Lung (tissue), 17 donors: ENCODE measurements at places on chromosomes 12 and 14. TPM values are rescaled to one million over a fixed set of nuclear protein-coding genes. Genes with fewer than 3 reads are reported as not detected.

DNA sequence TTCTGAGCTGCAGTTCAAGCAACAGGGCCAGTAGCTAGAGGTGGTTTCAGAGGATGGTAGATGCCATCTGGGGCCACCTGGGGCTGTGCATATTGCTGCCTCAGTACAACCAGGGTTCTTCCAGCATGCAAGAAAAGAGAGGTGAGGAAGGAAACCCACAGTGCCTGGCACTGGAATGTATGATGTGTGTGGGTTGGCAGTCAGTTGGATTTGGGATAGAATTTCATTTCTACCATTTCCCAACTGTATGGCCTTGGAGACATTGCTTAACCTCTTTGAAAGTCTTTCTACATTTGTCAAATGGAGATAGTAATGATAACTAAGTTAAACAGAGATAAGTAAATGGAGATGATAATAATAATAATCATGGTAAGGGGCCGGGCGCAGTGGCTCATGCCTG is 10.2 kb upstream of the LRRC10 start:
- no peak for DNase-seq

- DNase-seq, result no peak
Observed at GRCh38 chr12:50508970-50509663, 4.3 kb downstream of the DIP2B start.

- no peak for DNase-seq
Observed at GRCh38 chr14:102063808-102064429, 22.9 kb downstream of the HSP90AA1 start.

The TNFAIP2 gene
- 65.6 TPM for total RNA-seq

The GTF2A1 gene
- total RNA-seq, result 40.8 TPM

The OR6C2 gene
- 0.14 TPM for total RNA-seq
